IMR-90 (cell line): ENCODE measurements at places on chromosomes 7 and 10. TPM values are rescaled to one million over a fixed set of nuclear protein-coding genes. Genes with fewer than 3 reads are reported as not detected.

GRCh38 chr10:91349381-91349780 lies 60.8 kb upstream of the HECTD2 start:
- no peaks in the 10 kb centered on the region for H3K36me3 ChIP-seq
- H3K27me3 ChIP-seq = no peaks in the 10 kb centered on the region
- peak; percentile 99 for DNase-seq
- H3K4me3 ChIP-seq = no peak overlapping the region
- H3K27ac ChIP-seq = peak overlapping the region; percentile 65

DNA sequence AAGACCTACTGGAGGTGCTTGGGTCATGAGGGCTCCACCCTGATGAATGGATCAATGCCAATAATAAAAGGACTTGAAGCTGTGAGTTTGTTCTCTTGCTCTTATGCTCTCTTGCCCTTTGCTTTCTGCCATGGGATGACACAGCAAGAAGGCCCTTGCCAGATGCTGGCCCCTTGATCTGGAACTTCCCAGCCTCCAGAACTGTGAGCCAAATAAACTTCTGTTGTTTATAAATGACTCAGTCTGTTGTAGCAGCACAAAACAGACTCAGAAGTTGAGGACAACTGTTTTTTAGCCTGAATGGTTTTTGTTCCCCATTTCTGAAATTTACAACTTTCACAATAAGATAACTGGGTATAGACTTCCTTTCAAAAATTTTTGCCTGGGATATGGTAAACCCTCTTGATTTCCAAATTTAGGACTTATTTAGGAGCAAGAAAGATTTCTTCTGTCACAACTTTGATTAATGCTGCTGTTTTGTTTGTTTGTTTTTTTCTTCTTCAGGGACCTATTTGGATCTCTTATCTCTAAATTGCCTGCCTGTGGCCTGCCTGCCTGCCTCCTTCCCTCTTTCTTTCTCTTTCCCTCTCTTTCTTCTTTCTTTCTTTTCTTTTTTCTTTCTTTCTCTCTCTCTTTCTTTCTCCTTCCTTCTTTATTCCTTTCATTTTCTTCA lies 12.1 kb downstream of the ENTPD1 start:
- no peaks in the 10 kb centered on the region for H3K27me3 ChIP-seq
- peaks cover 2% of the 10 kb centered on the region; the same call in 1 of the 2 replicates for H3K4me1 ChIP-seq
- no peak overlapping the region for H3K4me3 ChIP-seq
- DNase-seq = peak; percentile 66
- peak overlapping the region; percentile 85; the same call in 1 of the 2 replicates for H3K27ac ChIP-seq
- H3K36me3 ChIP-seq = no peaks in the 10 kb centered on the region

DNA sequence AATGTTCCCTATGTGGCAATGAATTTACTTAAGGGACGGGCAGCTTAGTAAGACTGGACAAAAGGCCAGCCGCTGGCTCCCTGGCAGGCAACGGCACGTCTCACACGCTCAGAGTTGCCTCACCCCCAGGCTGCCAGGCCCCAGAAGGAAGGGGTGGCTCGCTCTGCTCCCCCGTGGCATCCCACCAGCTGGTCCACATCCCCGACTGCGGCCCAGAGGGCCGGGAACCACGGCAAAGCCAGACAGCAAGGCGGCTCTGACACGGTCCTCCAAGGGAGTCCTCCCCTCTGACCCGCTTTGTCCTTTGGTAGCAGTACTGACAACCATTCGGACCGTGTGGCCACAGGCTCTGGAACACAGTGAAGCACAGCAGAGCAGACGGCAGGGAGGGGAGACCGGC lies 34.1 kb downstream of the NUDT1 start:
- no peak for DNase-seq
- H3K27ac ChIP-seq = no peak overlapping the region
- no peak overlapping the region for H3K4me3 ChIP-seq
- peaks cover 19% of the 10 kb centered on the region for H3K36me3 ChIP-seq
- H3K4me1 ChIP-seq = no peaks in the 10 kb centered on the region; the same call in 1 of the 2 replicates

DNA sequence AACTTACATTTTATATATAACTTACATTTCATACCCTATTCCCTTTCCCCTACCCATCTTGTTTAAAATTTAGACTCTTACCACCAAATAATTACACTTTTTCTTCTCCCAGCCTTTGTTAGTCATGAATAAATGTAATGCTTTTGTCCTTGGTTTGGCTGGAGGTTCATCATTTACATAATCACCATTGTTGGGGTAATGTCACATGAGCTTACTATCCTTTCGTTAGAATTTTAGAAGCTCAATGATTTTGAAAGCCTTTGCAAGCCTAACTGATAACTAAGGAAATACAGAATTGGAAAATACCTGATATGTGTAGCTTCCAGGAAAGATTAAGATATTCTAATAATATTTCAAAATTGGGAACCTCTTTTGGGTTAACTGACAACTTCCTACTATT lies 171.7 kb downstream of the PLXDC2 start:
- H3K4me1 ChIP-seq = no peaks in the 10 kb centered on the region
- H3K4me3 ChIP-seq = no peak overlapping the region
- DNase-seq = no peak
- H3K27ac ChIP-seq = no peak overlapping the region

GRCh38 chr7:38393874-38394273 lies 120.4 kb upstream of the TARP start:
- no peak for DNase-seq
- no peaks in the 10 kb centered on the region for H3K27me3 ChIP-seq
- no peak overlapping the region for H3K27ac ChIP-seq
- H3K4me1 ChIP-seq = no peaks in the 10 kb centered on the region
- no peak overlapping the region for H3K4me3 ChIP-seq
- no peaks in the 10 kb centered on the region for H3K36me3 ChIP-seq

DNA sequence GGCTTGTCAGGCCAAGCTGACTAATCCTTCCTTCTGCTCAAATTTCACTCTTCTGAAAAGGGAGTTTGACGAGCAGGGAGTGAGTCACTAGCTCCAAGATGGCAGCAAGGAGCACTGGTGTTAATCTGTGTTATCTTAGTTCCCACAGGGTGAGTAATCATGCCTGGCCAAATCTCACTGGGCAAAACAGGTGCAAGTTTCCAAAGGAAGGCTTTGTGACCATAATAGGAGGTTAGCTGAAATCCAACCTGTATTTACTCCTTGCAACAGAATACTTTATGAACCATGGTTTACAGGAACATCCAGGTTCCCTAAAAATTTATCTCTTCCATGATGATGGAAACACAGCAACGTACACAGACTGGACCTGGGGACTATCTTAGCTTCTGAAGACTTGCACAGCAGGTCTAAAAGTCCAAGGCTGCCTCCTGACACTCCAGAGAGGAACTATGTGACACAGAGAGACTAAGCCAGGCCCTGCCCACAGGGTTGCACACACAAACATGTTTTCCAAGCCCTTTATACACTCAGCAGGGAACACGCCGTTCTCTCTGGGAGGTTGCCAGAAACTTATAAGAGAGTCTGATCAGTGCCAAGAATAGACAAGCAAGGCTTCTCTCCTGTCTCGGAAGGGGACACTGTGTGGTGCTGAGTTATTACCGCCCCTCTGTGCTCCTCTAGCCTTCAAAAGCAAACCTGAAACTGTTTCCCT lies 46.3 kb downstream of the PDK4 start:
- peak; percentile 74 for DNase-seq
- no peak overlapping the region for H3K27ac ChIP-seq
- no peak overlapping the region for H3K4me3 ChIP-seq
- H3K27me3 ChIP-seq = no peaks in the 10 kb centered on the region; the same call in 1 of the 2 replicates
- no peaks in the 10 kb centered on the region for H3K4me1 ChIP-seq

- no peak overlapping the region for H3K4me3 ChIP-seq
- no peak overlapping the region for H3K27ac ChIP-seq
- H3K4me1 ChIP-seq = no peaks in the 10 kb centered on the region
These were observed 428.7 kb downstream of the INHBA start for GRCh38 chr7:41274179-41274578.

DNA sequence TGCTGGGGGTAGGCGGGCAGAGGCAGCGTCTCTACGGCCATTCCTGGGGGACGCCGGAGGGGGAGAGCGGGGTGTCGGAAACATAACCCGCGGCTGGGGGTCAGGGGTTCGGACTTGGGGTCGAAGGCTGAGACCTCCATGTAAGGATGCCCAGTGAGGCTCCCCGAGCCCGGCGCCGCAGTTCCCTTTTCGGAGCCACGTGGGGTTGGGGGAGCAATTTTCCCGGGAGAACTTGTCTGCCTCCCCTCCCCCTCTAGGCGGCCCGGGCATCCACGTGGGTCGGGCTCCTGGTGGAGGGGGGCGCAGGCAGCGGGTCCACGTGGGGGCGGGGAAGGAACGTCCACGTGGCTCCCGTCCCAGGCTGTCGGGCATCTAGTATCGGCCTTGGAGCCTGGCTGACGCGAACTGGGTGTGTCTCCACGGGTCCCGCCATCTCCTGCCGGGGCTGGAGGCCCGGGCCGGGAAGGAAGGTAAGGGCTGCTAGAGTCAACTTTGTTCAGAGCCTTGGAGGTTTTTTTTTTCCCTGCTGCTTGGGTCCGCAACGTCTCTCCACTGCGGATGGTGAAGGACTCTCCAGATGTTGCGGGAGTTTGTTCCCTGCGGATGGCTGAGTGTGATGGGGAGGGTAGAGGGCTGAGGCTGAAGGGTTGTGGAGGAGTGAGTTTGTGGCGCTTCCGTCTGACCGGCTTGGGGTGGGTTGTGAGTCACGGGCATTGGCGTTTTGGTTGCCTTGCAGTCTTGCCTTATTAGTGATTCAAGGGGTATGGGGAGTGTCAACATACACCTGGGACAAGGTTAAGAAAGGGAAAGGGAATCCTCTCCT lies 744 bp downstream of the PPRC1 start:
- H3K27me3 ChIP-seq = no peaks in the 10 kb centered on the region
- peaks cover 9% of the 10 kb centered on the region; the same call in 1 of the 2 replicates for H3K4me1 ChIP-seq
- peak; percentile 70 for DNase-seq
- peak overlapping the region; percentile 96 for H3K27ac ChIP-seq

DNA sequence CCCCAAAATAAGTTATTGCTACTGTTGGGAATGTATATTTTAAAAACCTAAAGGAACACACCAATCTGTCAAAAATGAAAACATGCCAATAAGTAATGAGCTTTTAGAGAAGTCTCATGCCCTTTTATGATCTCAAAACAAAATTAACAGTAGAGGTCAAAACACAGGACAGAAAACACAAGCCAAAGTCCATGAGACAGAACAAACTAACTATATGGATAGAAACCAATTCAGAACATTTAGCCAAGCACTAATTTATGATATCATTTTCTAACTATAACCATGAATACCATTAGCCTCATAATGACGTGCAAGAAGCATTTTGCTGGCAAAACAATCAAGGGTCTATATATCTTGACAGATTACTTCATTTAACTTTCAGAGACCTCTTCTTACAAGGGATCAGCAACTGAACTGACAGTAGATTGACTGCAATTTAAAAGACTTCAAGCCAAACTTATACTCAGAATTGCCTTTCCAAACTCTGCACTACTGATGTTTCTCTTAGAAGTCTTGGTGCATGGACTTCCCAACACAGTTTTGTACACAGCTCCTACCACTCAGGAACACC lies 200.9 kb downstream of the DOCK4 start:
- no peak for DNase-seq
- no peaks in the 10 kb centered on the region for H3K27me3 ChIP-seq
- H3K4me1 ChIP-seq = no peaks in the 10 kb centered on the region; the same call in 1 of the 2 replicates
- H3K36me3 ChIP-seq = peaks cover 1% of the 10 kb centered on the region; the same call in 1 of the 2 replicates
- no peak overlapping the region for H3K4me3 ChIP-seq

Gene GPRIN2
- under 0.01 TPM in 1 of 2 replicates, not detected in the other for total RNA-seq

Gene NAPEPLD
- 3.4 and 3.6 TPM in 2 replicates for total RNA-seq

Gene SLC18A3
- total RNA-seq = not detected in 2 replicates

Gene ELOVL3
- total RNA-seq = 0.28 and 0.36 TPM in 2 replicates

Gene KLLN
- 0.36 and 0.56 TPM in 2 replicates for total RNA-seq

Gene LRRC18
- not detected in 2 replicates for total RNA-seq

Gene FXYD4
- not detected in 2 replicates for total RNA-seq

Gene STEAP1B
- 13.8 and 21.1 TPM in 2 replicates for total RNA-seq

Gene CPVL
- not detected in 2 replicates for total RNA-seq
